ENCODE measurements at places on chromosomes 1 and 21. TPM values are rescaled to one million over a fixed set of nuclear protein-coding genes. Genes with fewer than 3 reads are reported as not detected.
A peak's percentile ranks its signal among the peaks of the same experiment; 100 is the strongest.

DNA sequence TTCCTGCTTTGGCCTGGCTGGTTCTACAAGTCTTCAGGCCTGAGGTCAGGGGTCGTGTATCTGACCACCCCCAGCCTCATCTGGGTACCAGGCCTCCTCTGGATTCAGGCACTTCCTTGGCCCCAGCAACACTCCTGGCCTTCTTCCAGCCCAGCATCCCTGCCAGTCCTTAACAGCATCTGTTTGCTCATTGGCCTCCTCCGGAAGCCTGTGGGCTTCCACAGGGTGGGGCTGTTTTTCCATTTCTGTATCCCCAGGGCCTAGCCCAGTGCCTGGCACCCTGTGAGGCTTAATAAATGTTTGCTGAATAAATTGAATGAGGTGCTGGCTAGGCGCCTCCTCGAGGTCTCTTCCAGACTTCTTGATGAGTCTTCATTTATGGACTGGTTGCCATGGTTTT lies 21.5 kb upstream of the GPR37L1 start:
- DNase-seq = no peak

- peak; percentile 96 for DNase-seq
Observed at GRCh38 chr1:117821774-117822482, 107.5 kb downstream of the GDAP2 start.

GRCh38 chr1:211037095-211037494 lies 96.9 kb downstream of the KCNH1 start:
- peak; percentile 99 for DNase-seq

DNA sequence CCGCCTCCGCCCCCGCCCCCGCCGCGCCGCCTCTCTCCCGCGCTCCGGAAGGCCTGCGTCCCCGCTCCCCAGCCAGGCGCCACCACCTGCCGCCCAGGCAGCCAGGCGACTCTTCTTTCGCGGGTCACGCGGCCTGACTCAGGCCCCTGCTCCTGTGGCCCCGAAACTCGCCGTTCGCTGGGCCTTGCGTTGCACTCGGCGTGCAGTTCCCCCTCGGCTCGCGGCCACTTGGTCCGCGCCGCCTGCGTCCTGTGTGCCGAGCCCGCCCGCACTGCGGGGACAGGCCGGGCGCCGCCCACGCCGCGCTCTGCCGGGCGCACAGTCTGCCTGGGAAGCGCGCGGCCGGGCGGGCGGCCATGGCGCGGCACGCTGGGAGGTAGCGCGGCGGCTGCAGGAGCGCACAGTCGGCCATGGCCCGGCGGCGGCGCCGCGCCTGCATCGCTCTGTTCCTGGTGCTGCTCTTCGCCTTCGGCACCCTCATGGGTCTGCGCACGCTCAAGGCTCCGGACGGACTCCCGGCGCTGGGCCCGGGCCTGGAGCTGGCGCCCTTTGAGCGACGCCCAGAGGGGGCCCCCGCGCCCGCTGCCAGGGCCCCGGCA lies at the start of gene MANEAL:
Gene MANEAL, plus strand, starts transcription at position 75 of the 599 bp plus-strand sequence. Its CDS starts 336 bp downstream, at position 411.
- DNase-seq = peak; percentile 45

Gene PMF1
- 109 TPM for total RNA-seq

Data from M059J (cell line).